ENCODE measurements at places on chromosomes 13 and 19.

DNA sequence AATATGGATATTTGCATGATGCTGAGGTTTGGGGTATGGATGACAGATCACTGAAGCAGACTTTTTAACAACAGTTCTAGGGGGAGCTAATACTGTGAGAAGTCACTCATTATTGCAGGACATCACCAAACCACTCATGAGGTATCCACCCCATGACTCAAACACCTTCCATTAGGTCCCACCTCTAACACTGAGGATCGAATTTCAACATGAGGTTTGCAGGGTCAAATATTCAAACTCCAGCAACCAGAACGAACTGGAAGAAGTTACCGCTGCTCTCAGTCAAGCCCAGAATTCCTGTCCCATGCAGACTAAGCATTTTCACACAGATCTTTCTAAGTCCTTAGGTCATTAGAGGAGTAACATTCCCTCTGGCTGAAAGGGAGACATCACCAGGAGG lies 758.9 kb downstream of the UQCRFS1 start:
- no peak for DNase-seq

DNA sequence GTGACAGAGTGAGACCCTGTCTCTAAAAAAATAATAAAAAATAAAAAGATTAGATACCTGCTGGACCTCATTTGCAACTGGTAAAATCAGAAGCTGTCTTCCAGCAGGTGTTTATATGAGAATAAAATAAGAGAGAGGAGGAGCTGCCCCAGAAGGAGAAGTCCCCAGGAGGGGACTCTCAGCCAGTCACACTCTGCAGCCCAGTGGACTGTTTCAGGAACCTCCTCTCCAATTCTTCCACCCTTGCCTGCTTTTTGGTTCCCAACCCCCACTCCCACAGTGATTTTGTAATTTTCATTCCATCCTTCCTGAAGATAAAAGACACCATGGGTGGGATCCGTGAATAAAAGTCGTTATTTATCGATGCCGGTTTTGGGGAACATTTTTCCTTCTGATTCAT lies 56.9 kb upstream of the TSHZ3 start:
- DNase-seq: no peak

- no peak for DNase-seq
These were observed 124.7 kb upstream of the VSTM2B start for GRCh38 chr19:29400917-29401711.

DNA sequence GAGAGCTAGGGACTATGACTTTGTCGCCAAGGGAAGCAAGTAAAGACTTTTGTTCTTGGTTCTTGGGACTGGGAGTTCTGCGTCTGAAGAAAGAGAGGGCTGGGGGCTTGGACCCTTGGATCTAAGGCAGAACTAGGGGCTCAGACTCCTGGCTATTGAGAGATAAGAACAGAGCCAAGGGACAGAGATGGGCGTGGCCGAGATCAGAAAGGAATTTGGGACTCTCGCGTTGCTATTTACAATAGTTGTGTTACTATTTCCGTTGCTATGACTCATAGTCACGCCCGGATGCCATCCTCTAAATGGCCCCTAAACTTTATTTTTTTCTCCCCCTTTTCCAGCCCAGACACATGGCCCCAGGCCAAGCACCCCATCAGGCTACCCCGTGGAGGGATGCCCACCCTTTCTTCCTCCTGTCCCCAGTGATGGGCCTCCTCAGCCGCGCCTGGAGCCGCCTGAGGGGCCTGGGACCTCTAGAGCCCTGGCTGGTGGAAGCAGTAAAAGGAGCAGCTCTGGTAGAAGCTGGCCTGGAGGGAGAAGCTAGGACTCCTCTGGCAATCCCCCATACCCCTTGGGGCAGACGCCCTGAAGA lies 759 bp downstream of the PPP1R15A start:
- peak; percentile 84 for DNase-seq

GRCh38 chr13:82627183-82627582 lies 1255.1 kb downstream of the SLITRK1 start:
- DNase-seq: no peak

GRCh38 chr13:109394311-109394988 lies 391.9 kb downstream of the IRS2 start:
- no peak for DNase-seq

- no peak for DNase-seq
These were observed 2.5 kb downstream of the HSD11B1L start for GRCh38 chr19:5683177-5683886.

GRCh38 chr13:110354123-110354627 lies 47.1 kb downstream of the COL4A2 start:
- no peak for DNase-seq

DNA sequence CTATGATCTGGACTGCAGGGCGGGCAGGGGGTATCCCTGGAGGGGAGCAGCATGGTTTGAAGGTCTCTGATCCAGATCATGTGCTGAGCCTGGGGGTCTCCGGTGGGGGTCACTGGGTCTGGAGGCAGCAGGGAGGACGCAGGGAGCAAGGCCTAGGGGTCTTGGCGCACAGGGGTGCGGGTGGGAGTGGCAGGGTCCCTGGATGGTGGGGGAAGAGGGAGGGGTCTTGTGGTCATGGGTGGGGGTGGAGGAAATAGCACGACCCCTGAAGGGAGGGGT lies 1.9 kb downstream of the BTBD2 start:
- DNase-seq: no peak

DNA sequence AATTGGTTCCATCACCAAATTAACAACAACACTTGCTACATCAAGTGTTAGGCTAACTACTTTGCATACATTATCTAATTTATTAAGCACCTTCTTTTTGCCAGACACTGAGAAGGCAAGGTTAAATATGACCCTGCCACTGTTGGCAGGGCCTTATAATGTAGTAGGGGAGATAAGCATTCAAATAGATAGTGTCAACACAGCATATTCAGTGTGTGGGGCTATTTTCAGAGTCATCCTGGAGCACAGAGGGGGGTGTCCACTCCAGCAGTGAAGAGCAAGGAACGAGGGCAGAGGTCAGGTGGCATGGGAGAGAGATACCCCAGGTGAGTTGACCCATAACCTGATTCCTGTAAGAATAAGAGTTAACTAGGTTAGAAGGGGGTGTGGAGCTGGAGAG lies 121.6 kb downstream of the COG6 start:
- DNase-seq: no peak

- DNase-seq: no peak
These were observed 41.9 kb upstream of the CYP2A7 start for GRCh38 chr19:40923934-40924391.

DNA sequence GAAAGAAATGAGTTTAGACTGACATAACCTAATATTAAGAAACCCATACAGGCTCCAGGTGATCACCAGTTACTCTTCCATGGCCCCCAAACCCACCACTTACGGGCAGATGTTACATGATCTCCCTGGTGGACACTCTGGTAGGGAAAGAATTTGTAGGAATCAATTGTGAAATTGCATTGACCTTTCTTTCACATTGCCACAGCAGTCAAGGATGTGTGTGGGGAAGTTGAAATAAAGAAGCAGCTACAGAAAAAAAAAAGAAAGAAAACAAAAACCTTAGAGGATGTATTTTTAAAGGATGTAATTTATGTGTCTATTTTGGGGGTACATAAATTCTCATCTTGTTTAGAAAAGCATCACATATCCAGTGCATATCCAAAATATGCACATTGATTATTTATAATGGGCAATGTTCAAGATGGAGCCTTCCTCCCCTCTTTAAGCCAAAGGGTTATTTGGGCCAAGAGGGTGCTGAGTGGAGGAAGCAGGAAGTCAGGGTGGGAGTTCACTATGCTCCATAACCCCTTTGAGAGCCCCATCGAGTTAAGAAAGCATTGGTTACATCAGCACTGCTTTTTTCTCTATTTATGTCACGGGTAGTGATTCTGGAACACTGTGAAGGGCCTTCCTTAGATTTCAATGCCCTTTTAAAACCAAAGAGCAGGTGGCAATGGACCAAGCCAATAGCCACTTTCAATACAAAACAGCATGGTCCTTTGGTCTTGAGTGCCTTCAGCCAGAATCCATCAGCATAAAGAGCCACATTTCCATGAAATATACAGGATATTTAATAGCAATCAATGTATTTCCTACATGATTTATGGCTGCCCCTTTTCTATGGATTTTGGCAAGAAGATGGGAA lies 169.6 kb downstream of the LACC1 start:
- no peak for DNase-seq

GRCh38 chr19:4969772-4970531 lies 1.0 kb downstream of the KDM4B start:
- DNase-seq: peak; percentile 25

DNA sequence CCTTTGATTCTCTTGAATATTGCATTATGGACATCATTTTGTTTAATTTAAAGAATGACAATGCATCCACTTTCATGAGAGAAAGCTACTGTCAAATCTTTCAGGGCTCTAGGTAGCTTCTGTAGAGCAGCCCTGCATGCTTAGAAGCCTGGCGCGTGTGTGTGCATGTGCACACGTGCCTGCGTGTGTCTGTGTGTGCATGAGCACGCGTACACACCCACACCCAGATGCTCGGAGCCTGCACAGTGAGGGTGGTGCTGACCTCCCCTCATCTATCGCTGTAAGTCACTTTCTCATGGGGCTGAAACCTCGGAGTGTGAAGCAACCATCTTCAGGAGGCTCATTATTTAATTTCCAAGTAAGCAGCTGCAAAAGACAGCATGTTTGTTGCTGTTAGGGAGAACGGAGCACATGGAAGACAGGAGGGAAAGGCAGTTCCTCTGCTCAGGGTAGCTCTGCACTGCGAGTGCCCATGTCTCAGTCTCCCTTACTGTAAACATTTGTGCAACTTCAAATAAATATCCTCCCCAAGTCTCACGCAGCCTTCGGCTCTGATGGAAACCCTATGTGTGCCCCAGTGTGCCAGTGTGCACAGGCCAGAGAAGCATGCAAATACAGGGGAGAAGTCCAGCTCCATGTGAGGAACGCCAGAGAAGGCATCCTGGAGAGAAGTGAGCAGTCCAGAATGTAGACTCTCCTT lies 22.8 kb downstream of the TSHZ3 start:
- no peak for DNase-seq

- DNase-seq: peak; percentile 71
These were observed 74.9 kb upstream of the WASF3 start for GRCh38 chr13:26482451-26483197.

- DNase-seq: no peak
These were observed 8.5 kb downstream of the PLEKHA4 start for GRCh38 chr19:48859711-48860572.

- no peak for DNase-seq
These were observed 23.3 kb downstream of the PRR12 start for GRCh38 chr19:49614096-49614833.

DNA sequence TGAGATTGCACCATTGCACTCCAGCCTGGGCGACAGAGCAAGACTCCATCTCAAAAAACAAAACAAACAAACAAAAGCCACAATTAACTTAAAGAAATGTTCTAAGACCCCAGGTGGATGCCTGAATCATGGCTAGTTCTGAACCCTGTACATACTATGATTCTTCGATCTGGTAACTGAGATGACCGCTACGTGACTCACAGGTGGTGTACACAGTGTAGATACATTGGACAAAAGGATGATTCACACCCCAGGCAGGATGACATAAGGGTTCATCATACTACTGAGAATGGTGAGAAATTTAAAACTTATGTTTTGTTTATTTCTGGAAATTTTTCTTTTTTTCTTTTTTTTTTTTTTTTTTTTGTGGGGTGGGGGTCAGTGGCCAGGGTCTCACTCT lies 6.5 kb downstream of the ZNF426 start:
- no peak for DNase-seq

DNA sequence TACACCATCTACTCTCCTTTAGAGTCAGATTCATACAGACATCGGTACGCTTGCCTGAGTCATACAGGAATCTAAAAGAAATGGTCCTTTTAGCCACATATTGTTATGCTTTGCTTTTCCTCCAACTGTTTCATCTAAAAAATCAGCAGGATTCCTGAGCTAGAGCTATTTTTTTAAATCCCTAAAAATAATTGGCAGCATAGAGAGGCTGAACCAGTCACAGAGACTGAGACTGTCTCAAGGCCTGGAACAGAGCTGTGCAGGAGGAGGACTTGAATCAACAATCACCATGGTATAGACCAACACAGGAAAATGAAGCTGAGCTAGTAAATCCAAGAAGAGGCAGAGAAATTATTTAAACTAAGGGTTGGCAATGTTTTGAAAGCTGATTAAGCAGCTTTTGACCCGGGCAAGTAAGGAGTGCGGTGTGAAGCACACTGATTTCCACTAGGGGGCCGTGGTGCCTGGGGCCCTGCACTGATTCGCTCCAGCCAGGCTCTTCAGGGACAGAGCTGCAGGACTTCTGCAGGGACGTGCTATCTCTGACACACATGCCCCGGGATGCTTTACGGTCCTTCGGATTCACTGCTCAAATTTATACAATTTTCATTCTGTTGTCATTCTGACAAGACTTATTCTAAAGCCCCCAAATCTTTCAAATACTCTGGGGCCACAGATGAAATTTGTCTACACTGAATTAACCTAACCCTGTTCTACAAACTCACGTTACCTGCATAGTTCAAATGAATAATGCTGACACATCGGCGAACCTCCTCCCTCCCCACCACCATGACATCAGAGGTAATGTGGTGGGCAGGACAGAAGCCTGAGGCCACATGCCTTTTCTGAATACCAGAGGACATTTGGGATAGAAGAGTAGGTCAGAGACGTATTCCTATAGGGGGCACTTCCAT lies 87.6 kb upstream of the SLC15A1 start:
- DNase-seq: peak; percentile 45

DNA sequence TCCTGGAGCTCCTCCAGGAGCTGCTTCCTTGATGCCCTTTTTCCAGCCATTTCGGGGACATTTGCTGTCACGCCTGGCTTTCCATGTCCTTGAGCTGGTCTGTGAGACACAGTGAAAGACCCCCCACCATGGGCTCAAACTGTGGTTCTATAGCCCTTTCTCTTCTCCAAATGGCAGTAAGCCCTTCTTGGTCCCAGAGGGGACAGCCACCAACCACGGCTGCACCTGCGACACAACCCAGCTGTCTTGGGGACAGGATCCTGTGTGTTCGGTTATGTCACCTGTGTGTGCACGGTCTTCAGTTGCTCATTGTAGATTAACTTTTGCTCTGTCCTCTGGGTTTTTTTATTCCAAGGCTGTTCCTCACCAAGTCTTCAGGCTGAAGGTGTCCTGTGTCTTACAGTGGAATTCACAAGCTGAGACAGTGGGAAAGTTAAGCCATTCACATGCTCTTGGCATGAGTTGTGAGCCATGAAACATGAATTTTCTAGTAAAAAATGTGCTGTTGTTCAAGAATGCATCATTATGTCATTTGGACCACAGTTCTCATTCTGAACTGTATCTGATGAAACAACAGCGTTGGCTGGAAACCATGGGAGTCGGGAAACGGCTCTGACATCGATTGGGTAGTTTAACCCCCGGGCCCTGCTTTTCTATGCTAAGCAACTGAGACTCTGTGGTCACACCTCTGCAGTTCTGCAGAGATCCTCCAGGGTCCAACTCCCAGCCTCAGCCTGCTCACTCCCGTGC lies 129.5 kb upstream of the MCF2L start:
- no peak for DNase-seq

- DNase-seq: no peak
These were observed 636 bp upstream of the RNF225 start for GRCh38 chr19:58394821-58395219.

DNA sequence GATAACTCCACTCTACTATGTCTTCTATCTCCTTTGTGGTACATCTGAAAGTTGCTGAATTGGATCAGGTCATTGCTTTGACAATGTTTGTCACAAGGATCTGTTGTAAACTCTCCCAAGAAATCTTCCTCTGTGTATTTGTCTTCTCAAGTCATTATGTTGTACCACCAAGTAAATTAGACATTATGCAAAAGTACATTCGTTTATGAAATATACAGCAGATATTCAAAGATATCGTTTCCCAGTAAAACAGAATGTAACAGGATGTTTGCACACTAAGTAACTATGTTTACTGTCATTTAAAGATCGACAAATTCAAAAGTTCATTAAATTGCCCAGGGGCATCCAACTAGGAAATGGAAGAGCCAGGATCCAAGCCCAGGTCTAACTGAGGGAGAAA lies 739.4 kb downstream of the EFNB2 start:
- no peak for DNase-seq

All from activated CD4-positive, alpha-beta memory T cell treated with anti-CD3 and anti-CD28 coated beads, Interleukin-2, amount 10 ng/mL, durations not matched to agents 7 days and 5 days (primary cell).